ENCODE measurements at places on chromosomes 11 and 22.

- no peak for DNase-seq
Measured at GRCh38 chr11:94862926-94863880, 95.0 kb downstream of the AMOTL1 start.

DNA sequence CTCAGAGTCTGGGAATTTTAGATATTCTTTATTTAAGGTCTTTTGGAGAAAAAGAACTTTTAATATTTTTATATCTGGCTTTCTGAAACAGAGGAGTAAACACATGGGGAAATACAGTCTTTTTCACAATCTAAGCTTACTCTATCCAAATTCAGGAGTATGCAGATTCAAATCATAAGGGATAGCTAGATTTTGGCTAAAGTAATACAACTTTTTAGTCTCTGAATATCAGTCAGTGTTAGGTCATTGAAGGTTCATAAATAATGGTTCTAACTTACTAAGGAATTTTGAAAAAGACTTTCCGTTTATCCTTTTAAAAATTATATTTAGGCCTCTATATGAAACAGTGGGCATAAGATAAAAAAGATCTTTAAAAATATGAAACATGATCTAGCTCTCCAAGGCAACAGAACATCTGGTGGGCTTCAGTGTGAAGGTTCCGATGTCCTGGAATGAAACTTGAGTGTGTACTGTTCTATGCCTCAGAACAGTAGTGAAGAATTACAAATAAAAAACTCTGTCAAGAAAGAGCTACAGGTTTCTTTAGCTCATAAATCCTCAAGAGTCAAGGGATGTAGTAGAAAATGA, 165.2 kb upstream of the PDGFD start:
- no peak for DNase-seq

- DNase-seq, result no peak
Measured at GRCh38 chr11:91835051-91835560, 389.5 kb upstream of the FAT3 start.

DNA sequence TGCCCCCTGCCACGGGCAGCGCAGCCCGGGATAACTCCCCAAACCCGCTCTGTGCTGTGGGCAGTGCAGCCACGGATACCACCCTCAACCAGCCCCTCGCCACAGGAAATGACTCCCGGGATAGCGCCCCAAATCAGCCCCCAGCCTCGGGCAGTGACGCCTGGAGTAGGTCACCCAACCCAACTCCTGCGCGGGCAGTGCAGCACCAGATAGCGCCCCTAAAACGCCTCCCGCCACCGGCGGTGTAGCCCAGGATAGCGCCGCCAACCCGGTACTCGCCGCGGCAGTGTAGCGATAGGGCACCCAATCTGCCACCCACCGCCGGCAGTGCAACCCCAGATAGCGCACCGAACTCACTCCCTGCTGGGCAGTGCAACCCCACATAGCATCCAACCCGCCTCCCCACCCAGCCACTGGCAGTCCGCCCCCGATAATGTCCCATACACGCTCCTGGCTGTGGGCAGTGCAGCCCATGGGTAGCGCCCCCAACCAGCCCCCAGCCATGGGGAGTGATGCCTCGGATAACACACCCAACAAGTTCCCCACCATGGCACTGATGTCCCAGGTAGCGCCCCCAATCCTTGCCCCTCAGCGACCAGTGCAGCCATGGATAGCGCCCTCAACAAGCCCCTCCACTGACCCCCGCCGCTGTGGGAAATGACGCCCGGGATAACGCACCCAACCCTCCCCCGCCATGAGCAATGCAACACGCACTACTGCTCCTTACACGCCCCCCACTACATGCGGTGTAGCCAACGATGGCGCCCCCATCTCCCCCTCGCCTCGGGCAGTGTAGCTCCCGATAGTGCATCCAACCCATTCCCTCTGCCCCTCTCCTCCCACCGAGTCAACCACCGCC, 1.5 kb downstream of the RFPL2 start:
- no peak for DNase-seq

- DNase-seq, result no peak
Measured at GRCh38 chr11:72070491-72070890, 9.9 kb downstream of the NUMA1 start.

DNA sequence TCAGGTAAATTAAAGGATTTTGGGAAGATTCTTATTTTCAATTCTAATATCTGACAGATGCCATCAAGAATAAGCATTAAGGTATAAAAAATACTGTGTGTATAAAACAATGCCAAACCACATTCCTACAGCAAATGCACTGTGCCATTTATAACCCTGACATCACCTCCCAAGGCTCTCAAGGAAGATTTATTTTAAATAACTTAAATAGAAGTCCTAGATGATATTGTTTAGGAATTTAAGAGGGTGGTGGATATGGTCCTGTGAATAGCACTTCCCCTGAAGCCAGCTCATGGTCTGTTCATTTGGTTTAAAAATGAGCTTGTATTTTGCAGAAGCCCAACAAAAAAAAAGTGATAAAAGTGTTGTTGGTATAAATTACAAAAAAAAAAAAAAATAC, 32.1 kb downstream of the PPIL2 start:
- DNase-seq, result no peak

Measured in activated CD8-positive, alpha-beta memory T cell treated with anti-CD3 and anti-CD28 coated beads, Interleukin-2, amount 50 U/mL, for 4 hours (primary cell).